Right lobe of liver (tissue), 6 donors: ENCODE measurements at places on chromosomes 1 and 21. TPM values are rescaled to one million over a fixed set of nuclear protein-coding genes. Genes with fewer than 3 reads are reported as not detected.
A peak's percentile ranks its signal among the peaks of the same experiment; 100 is the strongest.

FAM72A gene
- 0.71 TPM for total RNA-seq

MAP3K21 gene
- total RNA-seq, result 3.2 TPM

UFC1 gene
- 36.0 TPM for total RNA-seq

USH2A gene
- total RNA-seq, result 0.49 TPM

MMEL1 gene
- total RNA-seq, result not detected

CSF1 gene
- total RNA-seq, result 4.8 TPM

CHI3L1 gene
- total RNA-seq, result 45.2 TPM

KRTAP19-3 gene
- not detected for total RNA-seq

TTLL7 gene
- 4.3 TPM for total RNA-seq

FLG gene
- total RNA-seq, result not detected

RORC gene
- total RNA-seq, result 15.4 TPM

GRCh38 chr1:116855773-116856201 is 53.9 kb upstream of the PTGFRN start:
- H3K27ac ChIP-seq, result no peak overlapping the region
- H3K4me3 ChIP-seq, result no peak overlapping the region
- no peak for DNase-seq
- H3K36me3 ChIP-seq, result no peaks in the 10 kb centered on the region
- no peaks in the 10 kb centered on the region for H3K27me3 ChIP-seq
- H3K4me1 ChIP-seq, result no peaks in the 10 kb centered on the region

GRCh38 chr1:30452925-30453324 is 270.5 kb downstream of the MATN1 start:
- no peak overlapping the region for H3K27ac ChIP-seq
- no peaks in the 10 kb centered on the region for H3K27me3 ChIP-seq
- H3K4me1 ChIP-seq, result no peaks in the 10 kb centered on the region
- H3K4me3 ChIP-seq, result no peak overlapping the region

DNA sequence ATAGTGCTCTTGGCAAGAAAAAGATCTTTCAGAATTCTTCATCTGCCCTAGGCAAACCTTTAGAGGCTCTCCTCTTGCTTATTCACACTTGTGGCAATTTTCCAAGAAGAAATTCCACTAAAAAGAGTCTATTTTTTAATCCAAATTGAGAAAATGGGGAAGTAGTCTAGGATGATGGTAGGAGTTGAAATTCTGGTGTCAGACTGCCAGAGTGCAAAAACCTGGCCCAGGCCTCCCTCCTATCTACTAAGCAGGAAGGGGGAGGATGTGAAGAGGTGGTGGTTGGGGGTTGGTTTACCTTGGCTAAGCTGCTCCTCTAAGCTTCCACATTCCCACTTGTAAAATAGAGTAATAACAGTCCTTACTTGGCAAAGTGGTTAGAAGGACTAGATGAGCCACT is 120.6 kb upstream of the KCNJ15 start:
- no peak overlapping the region for H3K27ac ChIP-seq
- H3K4me3 ChIP-seq, result no peak overlapping the region
- no peaks in the 10 kb centered on the region for H3K4me1 ChIP-seq
- no peak for DNase-seq
- no peaks in the 10 kb centered on the region for H3K27me3 ChIP-seq

GRCh38 chr1:175129997-175130648 is 62.5 kb downstream of the KIAA0040 start:
- H3K27ac ChIP-seq, result peak overlapping the region; percentile 30
- no peaks in the 10 kb centered on the region for H3K4me1 ChIP-seq
- H3K27me3 ChIP-seq, result no peaks in the 10 kb centered on the region

DNA sequence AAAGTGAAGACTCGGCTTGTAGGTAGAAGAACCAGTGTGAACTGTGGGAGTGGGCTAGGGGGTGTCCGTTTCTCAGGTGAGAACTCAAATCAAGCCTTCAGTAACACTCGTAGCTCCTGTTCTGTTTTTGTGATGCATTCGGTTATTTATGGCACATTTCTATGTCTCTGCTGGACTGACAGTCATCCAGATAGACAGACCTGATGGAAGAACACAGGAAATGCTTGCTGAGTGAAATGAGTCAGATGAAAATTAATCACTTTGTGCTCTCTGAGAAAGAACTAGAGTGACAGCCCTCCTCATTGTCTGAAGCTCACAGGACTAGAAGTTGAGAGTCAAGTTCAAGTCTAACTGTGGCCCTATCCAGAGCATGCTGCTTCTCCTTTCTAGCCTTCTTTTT is 360.1 kb upstream of the PLXNA2 start:
- H3K36me3 ChIP-seq, result no peaks in the 10 kb centered on the region
- no peaks in the 10 kb centered on the region for H3K4me1 ChIP-seq
- H3K27me3 ChIP-seq, result no peaks in the 10 kb centered on the region
- H3K27ac ChIP-seq, result no peak overlapping the region
- DNase-seq, result no peak

GRCh38 chr1:101474039-101474665 is 237.3 kb downstream of the S1PR1 start:
- H3K4me3 ChIP-seq, result no peak overlapping the region
- no peaks in the 10 kb centered on the region for H3K27me3 ChIP-seq
- H3K36me3 ChIP-seq, result no peaks in the 10 kb centered on the region
- no peaks in the 10 kb centered on the region for H3K4me1 ChIP-seq

DNA sequence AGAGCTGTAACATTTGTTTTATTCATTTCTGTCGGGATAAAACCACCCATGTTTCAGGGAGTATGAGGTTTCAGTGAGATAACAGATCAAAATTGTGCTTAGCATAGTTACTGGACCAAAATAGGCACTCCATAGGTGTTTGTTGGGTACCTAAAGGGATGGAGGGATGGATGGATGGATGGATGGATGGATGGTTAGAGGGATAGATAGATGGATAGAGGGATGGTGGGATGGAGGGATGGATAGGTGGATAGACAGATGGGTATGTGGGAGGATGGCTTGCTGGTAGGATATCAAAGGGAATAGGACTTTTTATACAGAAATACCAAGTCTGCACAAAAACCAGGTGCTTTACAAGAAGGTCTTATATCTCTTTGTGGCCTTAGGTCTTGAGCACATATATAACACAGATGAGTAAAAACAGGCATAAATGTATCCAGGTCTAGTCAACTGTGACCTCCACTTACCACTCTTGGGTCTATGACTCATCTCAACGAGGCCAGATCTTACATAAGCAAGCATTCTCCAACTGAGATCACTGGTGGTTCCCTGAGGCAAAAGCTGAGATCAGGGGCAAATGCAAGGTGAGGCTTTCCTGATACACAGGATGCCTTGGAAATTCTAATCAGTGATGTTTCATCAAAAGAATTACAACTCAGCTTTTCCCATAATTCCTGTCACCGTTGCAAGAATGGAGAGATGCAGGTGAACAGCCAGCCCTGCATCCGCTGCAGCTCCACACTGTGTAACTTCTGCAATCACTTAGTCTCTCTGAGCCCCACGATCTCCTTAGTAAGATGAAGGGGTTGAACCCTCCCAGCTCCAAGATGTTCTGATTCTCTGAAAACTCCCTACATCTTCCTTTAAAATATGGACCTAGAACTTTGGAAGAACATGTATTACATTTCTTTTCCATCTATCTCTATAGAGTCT is 32.0 kb downstream of the PTAFR start:
- H3K4me3 ChIP-seq, result no peak overlapping the region
- no peaks in the 10 kb centered on the region for H3K4me1 ChIP-seq
- H3K27me3 ChIP-seq, result no peaks in the 10 kb centered on the region
- DNase-seq, result no peak
- no peak overlapping the region for H3K27ac ChIP-seq

DNA sequence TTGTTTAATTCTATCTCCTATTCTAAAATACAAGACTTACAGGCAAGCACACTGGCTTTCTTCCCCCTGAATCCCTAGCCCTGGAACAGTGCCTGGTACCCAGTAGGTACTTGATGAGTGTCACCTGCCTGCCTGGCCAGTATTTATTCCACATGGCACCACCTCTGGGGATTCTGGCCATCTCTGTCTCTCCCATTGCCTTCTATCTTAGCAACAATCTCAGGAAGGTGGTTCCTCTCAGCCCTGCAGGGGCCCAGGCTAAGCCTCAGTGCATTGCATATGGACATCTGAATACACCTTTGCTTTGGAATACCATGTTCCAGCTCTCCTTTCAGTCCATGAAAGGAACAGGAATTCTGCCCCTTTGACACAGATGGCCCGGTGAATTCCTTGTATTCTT is 81.0 kb downstream of the HIVEP3 start:
- H3K4me1 ChIP-seq, result no peaks in the 10 kb centered on the region
- H3K4me3 ChIP-seq, result no peak overlapping the region
- H3K36me3 ChIP-seq, result no peaks in the 10 kb centered on the region
- H3K27ac ChIP-seq, result no peak overlapping the region
- H3K27me3 ChIP-seq, result no peaks in the 10 kb centered on the region

DNA sequence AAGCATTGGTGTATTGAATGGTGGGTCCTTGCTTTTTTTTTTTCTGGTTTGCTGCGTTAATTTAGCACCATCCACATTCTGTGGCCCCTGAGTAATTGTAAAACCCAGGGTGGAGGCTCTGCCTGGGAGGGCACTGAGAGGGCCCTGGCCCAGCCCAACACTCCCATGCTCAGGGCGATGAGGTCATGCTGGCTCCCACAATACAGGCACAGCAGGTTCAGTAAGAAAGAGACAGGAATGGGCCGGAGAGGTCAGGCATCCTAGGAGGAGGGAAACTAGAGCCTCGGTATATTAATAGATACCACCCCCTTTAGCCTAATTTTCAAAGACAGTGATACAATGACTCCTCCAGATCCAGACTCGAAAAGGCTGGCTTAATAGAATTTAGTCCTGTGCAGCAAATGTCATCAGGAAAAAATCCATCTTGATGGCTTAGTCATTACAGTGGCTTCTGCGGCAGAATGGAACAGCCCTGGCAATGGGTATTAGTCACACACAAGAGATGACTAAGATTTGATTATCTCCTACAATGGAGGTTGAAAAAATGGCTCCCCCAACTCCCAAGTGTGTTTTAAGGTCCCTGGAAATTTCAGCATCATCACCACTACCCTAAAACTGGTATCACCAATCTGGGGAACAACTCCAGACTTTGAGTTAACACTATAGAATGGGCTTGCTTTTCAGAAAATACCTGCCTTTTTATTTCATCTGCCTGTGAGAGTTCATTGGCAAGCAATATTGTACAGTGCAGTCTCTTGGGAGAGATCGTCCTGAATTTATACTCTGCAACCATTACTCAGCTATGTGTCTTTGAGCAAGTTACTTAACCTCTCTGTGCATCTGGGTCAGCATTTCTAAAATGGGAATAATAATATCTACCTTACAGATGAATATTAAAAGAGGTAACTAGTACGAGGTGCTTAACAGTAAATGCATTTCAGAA is 43.9 kb upstream of the LYST start:
- H3K27me3 ChIP-seq, result no peaks in the 10 kb centered on the region
- H3K27ac ChIP-seq, result no peak overlapping the region
- no peaks in the 10 kb centered on the region for H3K4me1 ChIP-seq
- no peaks in the 10 kb centered on the region for H3K36me3 ChIP-seq

- DNase-seq, result no peak
- H3K36me3 ChIP-seq, result no peaks in the 10 kb centered on the region
- H3K27ac ChIP-seq, result no peak overlapping the region
Observed at GRCh38 chr1:22352896-22353295, 98.8 kb upstream of the ZBTB40 start.

- no peak overlapping the region for H3K4me3 ChIP-seq
- no peaks in the 10 kb centered on the region for H3K36me3 ChIP-seq
- no peaks in the 10 kb centered on the region for H3K27me3 ChIP-seq
- H3K4me1 ChIP-seq, result peaks cover 60% of the 10 kb centered on the region
- DNase-seq, result no peak
- peak overlapping the region; percentile 75 for H3K27ac ChIP-seq
Observed at GRCh38 chr1:56452027-56453011, 127.0 kb downstream of the PLPP3 start.

DNA sequence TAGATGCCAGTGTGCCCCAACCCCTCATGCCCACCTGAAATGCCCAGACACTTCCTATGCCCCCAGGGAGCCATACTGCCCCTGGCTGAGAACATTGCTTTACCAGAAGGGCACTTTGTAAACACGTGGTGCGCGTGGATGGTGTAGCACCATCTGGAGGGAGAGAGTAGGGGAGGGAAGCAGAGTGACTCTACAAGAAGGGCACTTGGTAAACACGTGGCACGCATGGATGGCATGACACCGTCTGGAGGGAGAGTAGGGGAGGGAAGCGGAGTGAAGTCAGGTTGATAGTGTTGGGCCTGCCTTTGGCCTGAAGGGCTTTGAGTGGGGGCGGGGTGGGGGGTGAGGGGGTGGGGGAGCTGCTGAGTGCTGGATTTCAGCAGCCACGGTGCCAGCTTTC is 324.0 kb upstream of the VAMP3 start:
- no peaks in the 10 kb centered on the region for H3K36me3 ChIP-seq
- H3K27me3 ChIP-seq, result no peaks in the 10 kb centered on the region
- H3K4me1 ChIP-seq, result no peaks in the 10 kb centered on the region
- DNase-seq, result no peak
- no peak overlapping the region for H3K4me3 ChIP-seq

DNA sequence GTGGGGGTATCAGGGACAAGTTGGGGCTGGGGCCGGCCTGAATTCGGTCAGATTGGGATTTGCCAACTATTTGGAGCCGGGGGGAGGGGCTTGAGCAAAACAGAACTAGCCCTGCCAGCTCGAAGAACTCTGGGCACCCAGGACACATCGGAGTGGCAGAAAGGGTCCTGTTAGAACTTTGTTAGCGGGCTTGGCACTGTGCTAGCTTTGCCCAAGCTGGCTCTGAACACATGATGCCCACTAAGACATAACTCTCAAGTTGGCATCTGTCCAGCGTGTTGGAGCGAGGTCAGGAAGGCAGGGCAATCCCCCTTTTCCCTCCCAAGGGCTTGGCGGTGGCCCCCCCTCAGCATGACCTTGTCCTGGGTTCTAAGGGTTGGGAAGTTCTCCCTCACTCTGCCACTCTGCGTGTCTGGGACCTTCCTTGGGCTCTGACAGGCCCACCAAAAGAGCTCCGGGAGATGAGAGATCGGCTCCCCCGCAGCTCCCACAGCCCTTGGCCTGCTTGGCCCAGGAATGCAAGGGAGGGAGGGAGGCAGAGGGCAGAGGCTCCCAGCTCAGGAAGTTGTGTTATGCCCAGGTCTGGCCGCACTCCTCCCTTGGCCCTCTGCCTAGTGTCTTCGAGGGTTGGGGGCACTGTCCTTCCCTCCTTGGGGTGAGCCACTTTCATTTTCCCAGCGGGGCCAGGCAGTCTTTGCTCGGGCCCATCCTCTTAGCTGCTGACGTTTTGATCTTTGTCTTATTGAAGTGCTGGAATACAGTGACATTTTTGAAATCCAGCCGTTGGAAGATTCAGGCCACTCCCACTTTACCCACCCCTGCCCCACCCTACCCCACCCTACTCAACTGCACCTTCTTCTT is 1.2 kb downstream of the LMNA start:
- peaks cover 2% of the 10 kb centered on the region for H3K4me1 ChIP-seq
- peak overlapping the region; percentile 91 for H3K27ac ChIP-seq
- no peaks in the 10 kb centered on the region for H3K36me3 ChIP-seq
- no peaks in the 10 kb centered on the region for H3K27me3 ChIP-seq

- no peaks in the 10 kb centered on the region for H3K27me3 ChIP-seq
- H3K4me3 ChIP-seq, result no peak overlapping the region
- no peaks in the 10 kb centered on the region for H3K36me3 ChIP-seq
- H3K4me1 ChIP-seq, result no peaks in the 10 kb centered on the region
- peak overlapping the region; percentile 76 for H3K27ac ChIP-seq
Observed at GRCh38 chr1:56545711-56546110, 33.7 kb downstream of the PLPP3 start.
